ENCODE measurements at places on chromosomes 2 and 18. TPM values are rescaled to one million over a fixed set of nuclear protein-coding genes. Genes with fewer than 3 reads are reported as not detected.

Gene AP1S3
- 0.89 TPM for total RNA-seq

Gene KCNIP3
- total RNA-seq: 0.13 TPM

Gene MYL12A
- 1,001 TPM for total RNA-seq

Gene SNTG2
- total RNA-seq: 0.38 TPM

Gene FAP
- 1.3 TPM for total RNA-seq

Gene GFPT1
- total RNA-seq: 19.3 TPM

Gene RAB6D
- total RNA-seq: not detected

Gene NPPC
- not detected for total RNA-seq

Gene SLC9A4
- not detected for total RNA-seq

Gene FAM228A
- total RNA-seq: 0.13 TPM

Gene CNOT9
- total RNA-seq: 46.3 TPM

Gene ZNF804A
- total RNA-seq: not detected

Gene CSRNP3
- total RNA-seq: 0.13 TPM

Gene CYP26B1
- not detected for total RNA-seq

Gene C1QL2
- total RNA-seq: not detected

Gene SATB2
- 0.26 TPM for total RNA-seq

Gene DTNB
- 5.3 TPM for total RNA-seq

Gene OBSL1
- 40.8 TPM for total RNA-seq

Gene PCBP1
- 71.7 TPM for total RNA-seq

Gene YWHAQ
- total RNA-seq: 188 TPM

Gene TNS1
- total RNA-seq: 21.1 TPM

Gene EPAS1
- total RNA-seq: 109 TPM

Gene SF3B1
- total RNA-seq: 150 TPM

Gene MCFD2
- total RNA-seq: 227 TPM

Gene TMEM178A
- total RNA-seq: 0.25 TPM

Gene C2orf66
- under 0.01 TPM for total RNA-seq

Gene ZAP70
- 0.13 TPM for total RNA-seq

Gene RAB6C
- total RNA-seq: not detected

Gene CIB4
- not detected for total RNA-seq

Gene SAG
- total RNA-seq: under 0.01 TPM

Gene RNF152
- 83.6 TPM for total RNA-seq

Gene PROKR1
- total RNA-seq: under 0.01 TPM

Gene LRP1B
- 0.13 TPM for total RNA-seq

Gene ARL4C
- 2.7 TPM for total RNA-seq

Gene UBE2F
- total RNA-seq: 31.1 TPM

Data from dermis microvascular lymphatic vessel endothelial cell (primary cell).